ENCODE measurements at places on chromosomes 6 and 20.

GRCh38 chr6:108921547-108922361 is 73.5 kb downstream of the ARMC2 start:
- no peak overlapping the region for H3K27ac ChIP-seq
- no peak for DNase-seq
- H3K4me3 ChIP-seq, result no peak overlapping the region
- no peaks in the 10 kb centered on the region for H3K36me3 ChIP-seq

DNA sequence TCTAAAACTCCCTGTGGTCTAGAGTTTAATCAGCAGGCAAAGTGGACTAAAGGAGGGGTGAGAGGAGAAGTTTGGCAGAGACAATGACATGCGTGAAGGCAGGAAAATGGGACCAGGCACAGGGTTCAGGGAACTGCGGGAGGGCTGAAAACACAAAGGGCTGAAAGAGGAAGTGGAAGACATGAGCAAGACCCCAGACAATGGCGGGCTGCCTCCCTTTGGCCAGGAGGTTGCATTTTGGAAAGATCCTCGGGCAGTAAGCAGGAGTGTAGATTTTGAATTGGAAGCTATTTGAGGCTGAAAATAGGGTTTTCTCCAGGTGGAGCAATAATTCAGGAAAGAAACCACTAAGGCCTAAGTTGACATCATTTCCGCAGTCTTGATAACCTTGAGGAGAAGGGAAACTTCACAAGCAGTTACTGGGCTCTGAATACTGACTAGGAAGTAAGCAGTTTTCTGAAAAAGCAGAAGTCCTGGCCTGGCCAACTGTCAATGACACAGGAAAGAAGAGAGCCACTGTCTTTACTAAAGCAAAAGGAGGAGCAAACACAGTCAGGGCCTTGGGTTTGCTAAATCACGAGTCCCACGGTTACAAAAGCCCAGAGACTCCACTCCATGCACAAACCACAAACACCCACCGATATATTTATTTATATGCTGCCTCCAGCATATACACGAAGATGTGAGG is 3.4 kb downstream of the LY86 start:
- peak overlapping the region; percentile 82 for H3K27ac ChIP-seq
- no peak overlapping the region for H3K4me3 ChIP-seq
- H3K36me3 ChIP-seq, result no peaks in the 10 kb centered on the region

- H3K4me3 ChIP-seq, result no peak overlapping the region
- no peak for DNase-seq
- peaks cover 27% of the 10 kb centered on the region for H3K4me1 ChIP-seq
- peaks cover 30% of the 10 kb centered on the region for H3K36me3 ChIP-seq
- H3K27me3 ChIP-seq, result peaks cover 6% of the 10 kb centered on the region
- H3K27ac ChIP-seq, result no peak overlapping the region
Observed at GRCh38 chr6:36851149-36851614, 11.9 kb upstream of the CPNE5 start.

DNA sequence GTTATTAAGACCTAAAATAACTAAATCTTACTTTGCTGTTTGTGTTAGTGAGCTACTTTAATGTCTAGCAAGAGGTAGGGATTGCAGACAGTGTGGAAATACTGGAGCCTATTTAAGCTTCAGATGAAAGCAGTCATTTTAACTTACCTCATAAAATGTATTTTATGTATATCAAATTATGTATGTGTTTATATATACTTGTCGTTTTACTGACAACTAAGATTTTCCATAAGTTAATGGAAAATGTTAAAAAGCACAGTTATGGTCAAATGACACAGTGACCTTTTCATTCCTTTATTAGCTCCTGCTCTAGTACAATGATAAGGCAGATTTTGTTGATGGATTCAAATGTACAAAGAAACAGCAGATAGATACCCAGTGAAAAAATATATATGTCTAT is 34.6 kb downstream of the QKI start:
- H3K27ac ChIP-seq, result no peak overlapping the region
- no peaks in the 10 kb centered on the region for H3K27me3 ChIP-seq
- H3K4me3 ChIP-seq, result no peak overlapping the region
- H3K36me3 ChIP-seq, result peaks cover 3% of the 10 kb centered on the region
- H3K4me1 ChIP-seq, result peaks cover 9% of the 10 kb centered on the region

- no peaks in the 10 kb centered on the region for H3K27me3 ChIP-seq
- peaks cover 19% of the 10 kb centered on the region for H3K4me1 ChIP-seq
- H3K27ac ChIP-seq, result no peak overlapping the region
- no peak overlapping the region for H3K4me3 ChIP-seq
Observed at GRCh38 chr6:24936641-24937317, 1.0 kb upstream of the RIPOR2 start.

DNA sequence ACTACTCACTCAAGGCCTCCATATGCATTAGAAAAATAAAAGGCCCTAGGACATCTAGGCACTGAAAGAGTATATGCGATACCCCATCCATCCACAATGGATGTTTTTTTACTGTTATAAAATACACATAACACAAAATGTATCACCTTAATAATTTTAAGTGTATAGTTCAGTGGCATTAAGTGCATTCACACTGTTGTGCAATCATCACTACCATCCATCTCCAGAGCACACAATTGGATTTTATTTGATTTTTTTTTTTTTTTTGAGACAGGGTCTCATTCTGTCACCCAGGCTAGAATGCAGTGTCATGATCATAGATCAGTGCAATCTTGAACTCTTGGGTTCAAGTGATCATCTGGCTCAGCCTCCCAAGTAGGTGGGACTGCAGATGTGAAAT is 2.8 kb downstream of the MDC1 start:
- peaks cover 18% of the 10 kb centered on the region for H3K4me1 ChIP-seq
- H3K27ac ChIP-seq, result no peak overlapping the region

DNA sequence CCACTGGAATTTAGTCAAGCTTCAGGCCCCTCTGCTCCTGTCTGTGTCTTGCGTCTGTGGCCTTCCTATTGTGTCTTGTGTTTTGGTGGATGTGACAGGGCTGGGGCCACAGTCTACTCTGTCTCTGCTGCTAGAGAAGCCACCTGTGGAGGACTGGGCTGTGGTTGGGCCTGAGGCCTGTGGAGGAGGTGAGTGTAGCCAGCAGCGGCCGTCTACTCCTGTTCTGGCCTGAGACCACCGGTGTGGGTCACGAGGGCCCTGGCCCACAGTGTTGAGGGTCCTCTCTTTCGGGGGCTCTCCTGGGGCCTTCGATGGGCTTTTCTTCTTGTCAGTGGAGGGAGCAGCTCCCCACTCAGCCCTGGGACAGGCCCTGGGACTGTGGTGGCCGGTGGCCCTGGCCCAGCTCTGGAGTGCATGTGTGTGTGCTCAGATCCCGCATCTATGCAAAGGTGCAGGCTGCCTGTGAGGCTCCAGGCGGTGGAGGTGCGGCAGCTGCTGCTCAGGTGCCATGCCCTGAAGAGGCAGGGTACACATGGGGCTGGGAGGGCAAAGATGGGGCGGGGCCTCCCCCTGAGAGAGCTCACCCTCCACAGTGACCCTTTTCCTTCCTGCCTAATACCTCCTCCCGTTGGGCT is 20.8 kb downstream of the SDCBP2 start:
- H3K27ac ChIP-seq, result no peak overlapping the region
- no peaks in the 10 kb centered on the region for H3K27me3 ChIP-seq
- no peak overlapping the region for H3K4me3 ChIP-seq
- H3K4me1 ChIP-seq, result no peaks in the 10 kb centered on the region
- H3K36me3 ChIP-seq, result no peaks in the 10 kb centered on the region
- no peak for DNase-seq

- H3K4me3 ChIP-seq, result no peak overlapping the region
- no peaks in the 10 kb centered on the region for H3K27me3 ChIP-seq
- H3K27ac ChIP-seq, result no peak overlapping the region
- H3K36me3 ChIP-seq, result no peaks in the 10 kb centered on the region
Observed at GRCh38 chr6:157548635-157549467, 167.9 kb downstream of the ZDHHC14 start.

GRCh38 chr20:23918101-23918862 is 38.7 kb upstream of the CST5 start:
- H3K4me3 ChIP-seq, result no peak overlapping the region
- H3K36me3 ChIP-seq, result no peaks in the 10 kb centered on the region

DNA sequence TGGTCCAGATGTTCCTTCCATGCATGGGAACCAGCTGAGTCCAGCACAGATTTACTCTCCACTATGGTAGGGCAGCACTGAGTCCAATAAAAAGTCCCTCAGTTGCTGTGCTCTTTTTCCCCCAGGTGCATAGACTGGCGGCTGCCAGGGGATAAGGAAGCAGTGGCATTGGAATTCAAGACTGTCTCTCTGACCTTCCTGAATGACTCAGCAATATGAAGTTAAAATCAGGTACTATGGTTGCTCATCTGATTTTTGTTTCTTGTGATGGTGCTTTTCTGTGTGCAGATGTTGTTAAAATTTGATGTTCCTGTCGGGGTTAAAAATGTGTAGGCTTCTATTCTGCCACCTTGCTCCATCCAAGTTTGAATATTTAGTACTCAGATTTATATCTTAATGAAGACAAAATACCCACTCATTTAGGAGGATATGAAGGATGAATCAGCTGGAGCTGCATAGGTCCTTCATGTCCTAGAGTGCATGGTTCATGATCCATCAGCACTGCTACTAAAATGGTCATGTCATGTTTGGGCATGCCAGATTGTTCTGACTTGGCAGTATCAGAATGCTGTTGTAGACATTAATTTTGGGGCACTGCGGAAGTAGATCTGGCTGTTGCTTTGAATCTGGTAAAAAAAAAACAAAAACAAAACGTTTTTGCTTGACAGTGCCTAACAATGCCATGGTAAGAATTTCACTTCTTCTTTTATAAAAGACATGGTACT is 321.2 kb upstream of the MAP3K7 start:
- H3K36me3 ChIP-seq, result no peaks in the 10 kb centered on the region
- DNase-seq, result no peak
- no peak overlapping the region for H3K27ac ChIP-seq
- peaks cover 8% of the 10 kb centered on the region for H3K27me3 ChIP-seq

- H3K4me3 ChIP-seq, result no peak overlapping the region
- no peaks in the 10 kb centered on the region for H3K27me3 ChIP-seq
- no peaks in the 10 kb centered on the region for H3K36me3 ChIP-seq
- H3K4me1 ChIP-seq, result peaks cover 40% of the 10 kb centered on the region
- H3K27ac ChIP-seq, result no peak overlapping the region
Observed at GRCh38 chr6:27890445-27891319, 21.5 kb downstream of the OR2B2 start.

GRCh38 chr6:105326216-105326615 is 76.7 kb downstream of the PREP start:
- peaks cover 41% of the 10 kb centered on the region for H3K4me1 ChIP-seq
- DNase-seq, result no peak
- no peaks in the 10 kb centered on the region for H3K27me3 ChIP-seq

DNA sequence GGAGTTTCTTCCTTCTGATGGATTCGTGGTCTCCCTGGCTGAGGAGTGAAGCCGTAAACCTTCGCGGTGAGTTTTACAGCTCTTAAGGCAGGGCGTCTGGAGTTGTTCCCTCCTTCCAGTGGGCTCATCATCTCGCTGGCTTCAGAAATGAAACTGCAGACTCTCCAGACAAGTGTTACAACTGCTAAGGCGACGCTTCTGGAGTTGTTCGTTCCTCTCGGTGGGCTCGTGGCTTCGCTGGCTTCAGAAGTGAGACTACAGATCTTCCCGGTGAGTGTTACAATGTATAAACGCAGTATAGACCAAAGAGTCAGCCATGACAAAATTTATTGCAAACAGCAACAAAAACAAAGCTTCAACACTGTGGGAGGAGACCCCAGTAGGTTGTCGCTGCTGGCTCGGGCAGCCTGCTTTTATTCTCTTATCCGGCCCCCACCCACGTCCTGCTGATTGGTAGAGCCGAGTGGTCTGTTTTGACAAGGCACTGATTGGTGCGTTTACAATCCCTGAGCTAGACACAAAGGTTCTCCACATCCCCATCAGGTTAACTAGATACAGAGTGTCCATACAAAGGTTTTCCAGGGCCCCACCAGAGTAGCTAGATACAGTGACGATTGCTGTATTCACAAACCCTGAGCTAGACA is 113.2 kb downstream of the GPX5 start:
- no peak overlapping the region for H3K27ac ChIP-seq
- peaks cover 44% of the 10 kb centered on the region for H3K27me3 ChIP-seq
- H3K4me3 ChIP-seq, result no peak overlapping the region
- H3K4me1 ChIP-seq, result peaks cover 18% of the 10 kb centered on the region
- H3K36me3 ChIP-seq, result no peaks in the 10 kb centered on the region

GRCh38 chr6:131638013-131638412 is 911 bp downstream of the ENPP3 start:
- no peak overlapping the region for H3K4me3 ChIP-seq
- H3K27ac ChIP-seq, result no peak overlapping the region
- DNase-seq, result no peak
- H3K4me1 ChIP-seq, result peaks cover 4% of the 10 kb centered on the region

- peaks cover 51% of the 10 kb centered on the region for H3K4me1 ChIP-seq
- peak; percentile 89 for DNase-seq
- peak overlapping the region; percentile 98 for H3K27ac ChIP-seq
- H3K4me3 ChIP-seq, result peak overlapping the region; percentile 82
- H3K36me3 ChIP-seq, result no peaks in the 10 kb centered on the region
- peaks cover 3% of the 10 kb centered on the region for H3K27me3 ChIP-seq
Observed at GRCh38 chr6:35731414-35731735, 5.5 kb upstream of the ARMC12 start.

All from mesothelial cell of epicardium (in vitro differentiated cells).